ENCODE measurements at places on chromosomes 3 and 15.

GRCh38 chr3:109927726-109928125 is 590.4 kb upstream of the DPPA4 start:
- no peak for DNase-seq

- no peak for DNase-seq
These were observed 111.2 kb upstream of the SLC25A36 start for GRCh38 chr3:140830391-140830790.

- DNase-seq, result no peak
These were observed 19.6 kb downstream of the CCR8 start for GRCh38 chr3:39349080-39349479.

GRCh38 chr3:54342676-54343075 is 220.3 kb downstream of the CACNA2D3 start:
- no peak for DNase-seq

- no peak for DNase-seq
These were observed 13.3 kb downstream of the GYG1 start for GRCh38 chr3:149004622-149005021.

DNA sequence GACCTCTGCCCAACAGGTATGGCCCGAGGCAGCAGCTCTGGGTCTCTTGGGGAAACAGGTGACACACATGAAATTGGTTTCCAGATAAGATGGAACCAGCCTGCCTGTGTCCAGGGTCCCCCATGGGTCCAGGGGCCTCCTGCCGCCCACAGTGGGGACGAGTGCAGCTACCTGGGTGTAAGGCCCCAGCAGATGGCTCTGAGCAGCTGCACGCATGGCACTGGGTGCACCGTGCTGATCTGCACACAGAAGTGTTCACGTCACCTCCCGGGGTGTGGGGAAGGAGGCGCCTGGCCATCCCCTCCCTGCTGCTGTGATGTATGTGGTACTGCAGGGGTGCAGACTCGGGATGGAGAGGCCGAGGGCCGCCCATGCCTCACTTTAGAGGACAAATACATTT is 63.6 kb downstream of the NIPA2 start:
- DNase-seq, result no peak

GRCh38 chr3:119604878-119605277 is 7.2 kb downstream of the PLA1A start:
- no peak for DNase-seq

- DNase-seq, result no peak
These were observed 81.5 kb upstream of the PRICKLE2 start for GRCh38 chr3:64306745-64307144.

- peak; percentile 73 for DNase-seq
These were observed 120.1 kb downstream of the ANP32A start for GRCh38 chr15:68700455-68701123.

DNA sequence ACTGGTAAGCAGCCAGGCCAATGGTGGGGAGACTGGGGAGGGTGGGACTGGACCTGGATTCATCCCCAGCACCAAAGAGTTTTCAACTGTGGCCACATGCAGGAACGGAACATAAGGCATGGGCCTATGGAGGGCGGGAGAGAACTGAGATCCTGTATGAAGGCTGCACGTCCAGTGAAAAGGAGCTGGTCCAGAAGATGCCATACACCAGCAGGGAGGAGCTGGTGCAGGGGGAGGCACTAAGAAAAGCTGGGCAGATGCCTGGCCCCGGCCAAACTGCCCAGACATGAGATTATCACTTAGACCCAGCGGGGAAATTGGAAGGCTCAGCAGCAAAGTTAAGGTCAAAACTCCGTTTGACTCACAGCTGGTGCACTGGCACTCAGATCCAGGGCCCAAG is 58.1 kb upstream of the MCF2L2 start:
- DNase-seq, result no peak
